Heart right ventricle (tissue), 16 donors: ENCODE measurements at places on chromosomes 1 and 21. TPM values are rescaled to one million over a fixed set of nuclear protein-coding genes. Genes with fewer than 3 reads are reported as not detected.

Gene CFAP126
- total RNA-seq = not detected

Gene GJB5
- not detected for total RNA-seq

Gene IGSF5
- total RNA-seq = 3.9 TPM

Gene EVA1C
- total RNA-seq = 13.9 TPM

Gene EXTL1
- total RNA-seq = 10.8 TPM

Gene ACTN2
- 3,774 TPM for total RNA-seq

Gene RCC1
- 3.4 TPM for total RNA-seq

Gene COL24A1
- total RNA-seq = 1.2 TPM

Gene CHIA
- not detected for total RNA-seq

Gene RAD54L
- total RNA-seq = 0.52 TPM

Gene TBX19
- 0.30 TPM for total RNA-seq

Gene DHRS3
- total RNA-seq = 65.4 TPM
